Fibroblast of mammary gland (primary cell): ENCODE measurements at places on chromosomes 5 and 9.
A peak's percentile ranks its signal among the peaks of the same experiment; 100 is the strongest.

GRCh38 chr9:34500623-34501267 is 22.0 kb downstream of the ENHO start:
- DNase-seq = peak; percentile 42

- peak; percentile 88 for DNase-seq
These were observed 75.3 kb downstream of the HMGCR start for GRCh38 chr5:75412111-75412990.

GRCh38 chr5:51599587-51599986 is 216.3 kb downstream of the ISL1 start:
- no peak for DNase-seq

- no peak for DNase-seq
These were observed 362.1 kb upstream of the RFX3 start for GRCh38 chr9:3887786-3888496.

DNA sequence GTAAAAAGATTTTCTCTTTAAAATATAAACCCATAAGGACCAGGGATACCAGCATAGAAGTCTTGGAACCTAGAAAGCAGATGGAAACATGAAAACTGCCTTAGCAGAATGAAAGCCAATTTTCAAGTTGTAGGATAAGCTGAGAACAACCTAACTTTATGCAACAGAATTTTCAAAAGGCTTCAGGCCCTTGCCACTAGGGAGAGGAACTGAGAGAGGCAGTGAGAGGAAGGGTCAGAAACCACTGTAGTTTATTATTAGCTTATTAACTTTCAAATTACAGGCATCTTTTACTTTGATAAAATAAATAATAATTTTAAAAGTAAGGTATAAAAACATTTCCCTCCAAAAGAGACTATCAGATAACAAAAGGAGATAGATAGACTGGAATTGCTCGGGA is 33.4 kb downstream of the FAM81B start:
- no peak for DNase-seq

GRCh38 chr5:147188200-147189108 is 46.4 kb upstream of the STK32A start:
- DNase-seq = peak; percentile 74
